ENCODE measurements at places on chromosomes 7 and 10.

- DNase-seq = no peak
Observed at GRCh38 chr10:4188406-4188805, 403.4 kb upstream of the KLF6 start.

DNA sequence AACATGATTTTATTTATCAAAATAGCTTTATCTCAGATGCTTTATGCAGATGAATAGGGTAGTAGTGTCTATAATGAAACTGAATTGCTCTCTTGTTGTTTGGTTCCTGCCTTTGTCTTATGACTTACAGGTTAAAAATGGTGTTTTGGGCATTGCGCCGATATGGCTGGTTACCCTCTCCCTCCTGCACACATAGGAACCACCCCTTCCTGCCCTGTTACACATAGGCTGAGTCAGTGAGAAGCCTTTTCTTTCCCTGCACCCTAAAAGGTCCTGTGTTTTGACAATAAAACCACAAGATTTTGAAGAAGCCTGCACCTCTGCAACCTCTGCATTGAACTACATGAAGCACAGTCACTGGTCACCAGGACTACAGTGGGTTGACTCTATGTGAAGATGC is 655.8 kb upstream of the ANKRD30A start:
- DNase-seq = no peak

DNA sequence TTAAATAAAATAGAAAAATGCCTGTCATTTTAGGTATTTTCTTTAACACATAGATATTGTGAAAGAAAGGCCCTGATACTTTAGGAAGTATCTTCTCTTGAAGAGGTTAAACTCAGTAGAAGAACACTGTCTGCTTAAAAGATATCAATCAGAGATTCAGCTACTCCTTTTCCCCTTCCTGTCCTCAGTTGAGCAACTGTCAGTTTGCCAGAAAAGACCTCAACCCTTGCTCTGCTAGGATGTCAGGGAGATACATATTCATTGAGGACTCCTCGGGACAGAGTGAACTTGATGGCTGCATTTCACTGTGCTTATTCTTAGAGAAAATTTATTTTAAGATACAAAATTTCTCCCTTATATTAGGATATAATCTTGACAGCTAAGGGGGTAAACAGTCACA is 173.6 kb upstream of the CACNA2D1 start:
- DNase-seq = no peak

GRCh38 chr10:36448760-36449691 is 676.4 kb upstream of the ANKRD30A start:
- no peak for DNase-seq

GRCh38 chr10:79209831-79210230 is 137.4 kb upstream of the PPIF start:
- DNase-seq = no peak

GRCh38 chr10:50452603-50453002 is 171.2 kb downstream of the SGMS1 start:
- DNase-seq = no peak

DNA sequence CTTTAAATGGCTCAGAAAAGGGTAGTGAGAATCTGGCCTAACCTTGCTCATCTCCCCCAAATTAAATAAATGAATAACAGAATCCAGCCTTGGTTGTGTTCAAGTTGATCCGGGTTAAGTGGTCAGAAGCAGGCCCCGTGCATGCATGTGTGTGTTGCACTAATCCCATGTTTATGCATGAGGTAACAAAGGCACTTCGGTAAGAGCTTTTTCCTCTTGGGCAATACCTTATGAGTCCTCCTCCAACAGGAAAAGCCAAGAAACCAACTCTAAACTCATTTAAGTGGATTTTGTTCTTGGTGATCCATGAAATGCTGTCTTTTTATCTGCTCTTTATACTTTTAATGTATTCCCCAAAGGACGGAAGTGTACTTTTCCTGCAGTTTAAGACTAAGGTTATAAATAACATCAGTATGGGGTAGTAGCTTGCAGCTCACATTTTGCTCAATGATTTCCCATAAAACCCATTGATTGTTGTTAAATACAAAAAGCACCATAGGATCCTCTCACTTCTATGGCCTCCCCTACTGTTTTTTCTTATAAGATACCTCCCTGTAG is 104.9 kb upstream of the YAE1 start:
- no peak for DNase-seq

DNA sequence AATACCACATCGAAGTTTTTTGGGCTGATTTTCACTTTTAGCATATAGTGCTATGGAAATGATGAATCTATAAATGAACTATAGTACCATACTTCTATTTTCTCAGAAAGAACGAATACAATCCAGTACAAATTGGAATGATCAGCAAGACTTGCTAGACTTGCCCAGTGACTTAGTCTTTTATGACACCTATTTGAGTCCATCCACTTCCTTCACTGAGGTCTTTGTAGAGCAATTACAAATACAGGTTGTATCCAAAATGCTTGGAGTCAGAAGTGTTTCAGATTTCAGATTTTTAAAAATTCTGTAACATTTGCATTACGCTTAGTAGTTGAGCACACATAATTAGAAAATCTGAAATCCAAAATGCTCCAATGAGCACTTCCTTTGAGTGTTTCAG is 104.3 kb downstream of the NRBF2 start:
- DNase-seq = no peak
